A549 treated with CpdA at 1 μM for 4 hours (cell line): ENCODE measurements at places on chromosomes 4 and X. TPM values are rescaled to one million over a fixed set of nuclear protein-coding genes. Genes with fewer than 3 reads are reported as not detected.

Gene ASMT
- total RNA-seq, result 0.16 to 0.74 TPM (median 0.18 TPM) in 3 of 5 replicates, not detected in the others

Gene ITM2A
- total RNA-seq, result 0.38 TPM in 1 of 5 replicates, not detected in the others

Gene LANCL3
- not detected in 5 replicates for total RNA-seq

Gene REELD1
- total RNA-seq, result not detected in 5 replicates

Gene PRR32
- not detected in 5 replicates for total RNA-seq

Gene FRMD7
- not detected in 5 replicates for total RNA-seq

Gene TMEM47
- 0.51 to 0.96 TPM (median 0.75 TPM) in 5 replicates for total RNA-seq

Gene BEND2
- total RNA-seq, result not detected in 5 replicates

Gene SRD5A3
- 5.3 to 11.0 TPM (median 9.2 TPM) in 5 replicates for total RNA-seq

Gene PWWP3B
- total RNA-seq, result not detected in 5 replicates

Gene SOWAHB
- 0.06 TPM in 1 of 5 replicates, not detected in the others for total RNA-seq

Gene ATP2B3
- total RNA-seq, result 0.06 to 0.15 TPM (median 0.07 TPM) in 5 replicates

Gene HSD17B11
- total RNA-seq, result 44.2 to 51.1 TPM (median 48.1 TPM) in 5 replicates

Gene PRPS1
- total RNA-seq, result 95.9 to 111 TPM (median 99.8 TPM) in 5 replicates

Gene TMSB15A
- 0.55 to 0.66 TPM (median 0.61 TPM) in 5 replicates for total RNA-seq

Gene CTAG1B
- total RNA-seq, result not detected in 5 replicates

Gene USP17L15
- total RNA-seq, result not detected in 5 replicates

Gene HSFX4
- total RNA-seq, result not detected in 5 replicates

Gene DDX53
- not detected in 5 replicates for total RNA-seq

Gene RGN
- 0.07 to 0.08 TPM in 2 of 5 replicates, not detected in the others for total RNA-seq

Gene TLR6
- total RNA-seq, result 4.0 to 5.2 TPM (median 4.8 TPM) in 5 replicates
